Heart right ventricle (tissue), 16 donors: ENCODE measurements at places on chromosomes 5 and 9. TPM values are rescaled to one million over a fixed set of nuclear protein-coding genes. Genes with fewer than 3 reads are reported as not detected.

GRCh38 chr5:76180814-76181805 lies 97.9 kb downstream of the SV2C start:
- DNase-seq, result no peak

DNA sequence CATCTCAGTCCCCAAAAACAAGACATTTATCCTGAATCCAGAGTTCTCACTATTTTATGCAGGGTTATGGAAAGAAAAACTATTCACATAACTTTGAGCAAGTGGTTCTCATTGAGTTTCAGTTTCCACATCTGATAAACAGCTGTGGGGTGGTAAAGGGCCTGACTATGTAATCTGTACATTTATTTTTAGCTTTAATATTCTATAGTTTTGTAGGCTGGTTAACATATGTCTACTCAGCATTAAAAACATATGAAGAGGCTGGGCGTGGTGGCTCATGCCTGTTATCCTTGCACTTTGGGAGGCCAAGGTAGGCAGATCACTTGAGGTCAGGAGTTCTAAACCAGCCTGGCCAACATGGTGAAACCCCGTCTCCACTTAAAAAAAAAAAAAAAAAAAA lies 301.5 kb upstream of the CCNG1 start:
- DNase-seq, result no peak

DNA sequence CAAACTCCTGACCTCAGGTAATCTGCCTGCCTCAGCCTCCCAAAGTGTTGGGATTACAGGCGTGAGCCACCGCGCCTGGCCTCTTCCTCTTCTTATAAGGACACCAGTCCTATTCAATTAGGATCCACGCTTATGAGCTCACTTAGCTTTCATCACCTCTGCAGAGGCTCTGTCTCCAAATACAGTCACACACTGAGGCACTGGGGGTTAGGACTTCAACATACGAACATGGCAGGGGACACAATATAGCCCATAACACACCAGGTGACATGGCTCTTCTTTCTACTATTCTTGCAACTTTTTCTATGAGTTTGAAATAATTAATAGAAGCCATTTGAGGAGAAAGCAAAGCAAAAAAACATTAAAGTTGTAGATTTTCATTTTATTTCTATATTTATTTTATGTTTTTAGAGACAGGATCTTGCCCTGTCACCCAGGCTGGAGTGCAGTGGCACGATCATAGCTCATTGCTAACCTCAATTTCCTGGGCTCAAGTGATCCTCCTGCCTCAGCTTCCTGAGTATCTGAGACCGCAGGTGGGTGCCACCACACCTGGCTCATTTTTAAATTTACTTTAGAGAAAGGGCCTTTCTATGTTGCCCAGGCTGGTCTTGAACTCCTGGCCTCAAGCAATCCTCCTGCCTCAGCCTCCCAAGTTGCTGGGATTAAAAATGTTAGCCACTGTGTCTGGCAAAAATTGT lies 6.0 kb upstream of the PRRT1B start:
- DNase-seq, result no peak

Gene CENPK
- 1.2 TPM for total RNA-seq

Gene ELAVL2
- total RNA-seq, result 0.14 TPM
